ENCODE measurements at places on chromosomes 5 and 9.

GRCh38 chr5:173319646-173320045 is 8.6 kb downstream of the STC2 start:
- DNase-seq, result no peak

DNA sequence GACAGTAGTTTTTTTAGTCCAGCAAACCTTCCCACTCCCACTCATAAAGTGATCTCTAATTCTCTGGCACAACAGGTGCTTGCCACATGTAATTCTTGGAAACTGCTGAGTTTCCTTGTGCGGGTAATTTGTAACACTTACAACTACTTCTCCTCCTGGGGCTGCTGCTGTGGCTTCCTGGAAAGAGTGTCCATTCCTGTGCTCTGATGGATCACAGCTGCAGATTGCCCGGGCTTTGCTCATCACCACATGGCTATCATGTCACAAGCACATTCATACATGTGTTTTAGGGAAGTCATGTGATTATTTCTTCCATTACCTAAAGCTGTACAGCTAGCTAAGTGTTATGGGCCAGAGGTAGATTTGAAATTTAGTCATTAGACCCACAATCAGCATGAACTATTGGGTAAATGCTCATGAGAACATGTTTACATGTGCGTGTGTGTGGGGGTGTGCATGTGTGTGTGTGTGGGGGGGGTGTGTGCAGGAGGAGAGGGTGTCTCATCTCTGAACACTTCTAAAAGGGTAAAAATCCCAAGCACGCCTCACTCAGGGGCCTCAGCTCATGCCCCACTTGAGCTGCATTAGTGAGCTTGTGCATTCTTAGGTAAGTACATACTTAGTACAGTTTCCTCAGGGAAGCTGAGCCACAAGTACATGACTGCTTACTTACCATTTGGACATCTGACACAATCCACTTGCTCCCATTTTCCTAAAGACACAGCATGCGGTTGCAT is 118.1 kb upstream of the CCDC112 start:
- DNase-seq, result no peak

DNA sequence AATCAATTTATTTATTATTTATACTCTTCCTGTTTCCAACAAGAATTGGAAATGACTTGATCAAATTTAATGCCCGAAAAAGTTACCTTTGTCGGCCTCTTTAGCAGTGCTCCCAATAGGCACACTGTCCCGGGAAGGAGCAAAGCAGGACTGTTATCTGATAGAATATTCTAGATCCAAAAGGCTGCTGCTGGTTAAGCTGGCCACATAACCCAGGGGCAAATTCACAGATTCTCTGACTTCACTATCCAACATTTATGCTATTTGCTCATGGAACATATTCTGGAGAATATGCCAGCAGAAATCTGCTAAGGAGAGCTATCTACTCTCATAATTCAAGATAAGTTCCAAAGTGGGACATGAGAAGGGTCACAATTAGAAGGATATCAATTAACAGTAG is 100.2 kb upstream of the DMAC1 start:
- no peak for DNase-seq

DNA sequence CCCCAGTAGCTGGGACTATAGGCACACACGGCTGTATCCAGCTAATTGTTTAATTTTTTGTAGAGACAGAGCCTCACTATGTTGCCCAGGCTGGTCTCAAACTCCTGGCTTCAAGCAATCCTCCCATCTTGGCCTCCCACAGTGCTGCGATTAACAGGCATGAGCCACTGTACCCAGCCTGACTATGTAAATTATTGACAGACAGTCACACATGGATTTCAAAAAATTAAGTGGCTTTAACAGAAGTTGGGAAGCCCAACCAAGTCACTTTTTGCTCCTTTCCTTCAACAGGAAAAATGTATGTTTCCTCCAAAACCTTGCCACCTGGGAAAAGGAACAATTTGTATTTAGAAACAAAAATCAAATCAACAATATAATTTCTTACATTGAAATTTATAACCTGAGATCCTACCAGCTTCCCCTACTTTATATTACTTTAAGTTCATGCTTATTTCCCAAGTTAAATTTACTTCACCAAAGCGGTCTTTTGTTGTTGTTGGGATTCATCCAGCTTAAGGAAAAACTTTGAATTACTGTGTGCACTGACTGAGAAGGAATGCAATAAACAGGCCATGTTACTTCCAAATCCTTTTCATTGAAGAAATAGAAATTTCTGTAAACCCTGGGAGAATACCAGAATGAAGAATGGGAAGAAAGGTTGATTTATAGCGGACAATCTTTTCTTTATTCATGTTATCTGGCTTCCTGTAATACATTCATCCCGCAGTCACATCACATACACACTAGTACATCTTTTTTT is 8.6 kb downstream of the PCA3 start:
- peak; percentile 42 for DNase-seq

- DNase-seq, result peak; percentile 84
Observed at GRCh38 chr5:134555890-134556311, 30.4 kb downstream of the JADE2 start.

Data from A673 (cell line).